ENCODE measurements at places on chromosomes 11 and 22.

DNA sequence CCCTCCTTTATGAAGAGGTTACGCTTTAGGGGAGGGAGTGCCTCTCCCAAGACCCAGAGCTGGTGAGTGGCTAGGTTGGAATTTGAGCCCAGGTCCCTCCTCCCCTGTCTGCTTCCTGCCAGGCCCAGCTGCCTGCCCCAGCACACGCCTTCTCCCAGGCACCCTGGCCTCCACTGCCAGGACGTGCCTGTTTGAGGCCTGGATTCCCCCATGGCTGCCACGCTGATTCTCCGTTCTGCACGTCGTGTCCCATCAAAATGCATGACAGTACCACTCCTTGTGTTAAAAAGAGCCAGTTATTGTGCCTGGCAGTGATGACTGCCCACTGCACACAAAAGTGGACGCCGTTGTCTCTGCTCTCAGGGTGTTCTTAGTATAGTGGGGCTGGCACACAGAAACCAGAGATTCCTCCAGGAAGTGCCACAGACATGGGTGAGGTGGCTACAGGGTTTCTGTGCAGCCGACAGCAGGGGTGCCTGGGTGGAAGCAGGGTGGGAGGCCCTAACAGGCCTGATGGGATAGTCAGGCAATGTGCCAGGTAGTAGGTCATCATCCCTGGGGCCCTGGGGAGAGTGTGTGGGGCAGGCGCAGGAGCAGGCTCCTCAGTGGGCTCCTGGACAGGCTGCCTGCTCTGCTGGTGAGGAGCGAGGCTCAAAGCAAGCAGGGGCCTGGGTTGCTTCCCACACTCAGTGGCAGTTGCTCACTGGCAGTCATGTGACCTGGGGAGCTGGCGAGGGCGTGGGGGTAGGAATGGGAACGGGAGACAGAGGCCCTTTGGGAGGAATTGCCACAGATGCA is 24.2 kb downstream of the MED15 start:
- DNase-seq: peak; percentile 73

DNA sequence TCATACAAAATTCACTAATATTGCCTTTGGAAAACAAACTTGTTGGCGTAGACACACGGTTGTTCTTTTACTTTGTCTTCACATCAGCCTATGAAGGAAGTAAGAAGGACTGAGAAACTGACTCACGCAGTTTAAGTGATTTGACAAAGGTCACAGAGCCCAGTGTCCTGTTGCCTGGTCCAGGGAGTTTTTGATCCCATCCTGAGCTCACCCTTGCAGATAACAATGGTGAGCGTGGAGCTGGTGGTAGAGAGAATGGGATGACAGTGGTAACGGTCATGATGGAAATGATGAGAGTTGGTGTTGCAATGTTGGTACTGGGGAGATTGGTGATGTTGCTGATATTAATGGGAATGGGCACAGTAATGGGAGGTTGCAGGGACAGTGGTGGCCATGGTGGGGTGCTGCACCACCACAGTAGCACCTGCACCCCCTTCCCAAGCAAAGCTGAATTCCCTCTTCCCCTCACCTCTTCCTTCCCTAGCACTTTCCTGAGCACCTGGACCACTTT is 22.0 kb downstream of the CREB3L1 start:
- DNase-seq: no peak

GRCh38 chr22:38071421-38072321 is 12.3 kb downstream of the SLC16A8 start:
- DNase-seq: no peak

- DNase-seq: no peak
Measured at GRCh38 chr11:19244621-19245020, 3.9 kb upstream of the E2F8 start.

GRCh38 chr22:20117633-20118299 is 740 bp upstream of the TRMT2A start:
- no peak for DNase-seq

- no peak for DNase-seq
Measured at GRCh38 chr22:19770349-19771220, 10.0 kb downstream of the TBX1 start.

DNA sequence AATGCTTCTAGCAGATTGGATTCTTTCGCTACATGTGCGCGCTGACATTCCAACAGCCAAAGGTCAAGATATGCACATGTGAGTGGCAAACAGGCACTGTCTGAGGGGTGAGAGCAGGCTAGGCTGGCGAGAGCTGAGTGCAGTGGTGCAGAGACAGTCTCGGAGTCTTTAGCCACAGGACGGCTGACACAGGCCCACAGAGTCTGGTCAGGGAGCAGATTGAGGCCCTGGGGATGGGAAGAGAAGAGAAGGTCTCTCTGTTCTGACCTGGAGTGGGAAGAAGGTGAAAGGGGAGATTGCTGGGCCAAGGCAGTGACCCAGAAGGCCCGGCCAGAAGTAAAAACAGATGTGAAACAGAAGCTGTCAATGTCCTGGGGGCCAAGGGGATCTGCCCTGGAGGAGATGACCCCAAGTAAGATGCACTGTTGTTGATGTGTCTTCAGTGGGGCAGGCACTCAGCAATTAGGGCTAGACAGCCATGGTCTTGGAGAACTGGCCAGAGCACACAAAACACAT is 197.8 kb downstream of the ETS1 start:
- no peak for DNase-seq

GRCh38 chr22:26267856-26268255 is 98.6 kb downstream of the SEZ6L start:
- no peak for DNase-seq

- peak; percentile 81 for DNase-seq
Measured at GRCh38 chr22:45212306-45212709, 28.4 kb downstream of the KIAA0930 start.

DNA sequence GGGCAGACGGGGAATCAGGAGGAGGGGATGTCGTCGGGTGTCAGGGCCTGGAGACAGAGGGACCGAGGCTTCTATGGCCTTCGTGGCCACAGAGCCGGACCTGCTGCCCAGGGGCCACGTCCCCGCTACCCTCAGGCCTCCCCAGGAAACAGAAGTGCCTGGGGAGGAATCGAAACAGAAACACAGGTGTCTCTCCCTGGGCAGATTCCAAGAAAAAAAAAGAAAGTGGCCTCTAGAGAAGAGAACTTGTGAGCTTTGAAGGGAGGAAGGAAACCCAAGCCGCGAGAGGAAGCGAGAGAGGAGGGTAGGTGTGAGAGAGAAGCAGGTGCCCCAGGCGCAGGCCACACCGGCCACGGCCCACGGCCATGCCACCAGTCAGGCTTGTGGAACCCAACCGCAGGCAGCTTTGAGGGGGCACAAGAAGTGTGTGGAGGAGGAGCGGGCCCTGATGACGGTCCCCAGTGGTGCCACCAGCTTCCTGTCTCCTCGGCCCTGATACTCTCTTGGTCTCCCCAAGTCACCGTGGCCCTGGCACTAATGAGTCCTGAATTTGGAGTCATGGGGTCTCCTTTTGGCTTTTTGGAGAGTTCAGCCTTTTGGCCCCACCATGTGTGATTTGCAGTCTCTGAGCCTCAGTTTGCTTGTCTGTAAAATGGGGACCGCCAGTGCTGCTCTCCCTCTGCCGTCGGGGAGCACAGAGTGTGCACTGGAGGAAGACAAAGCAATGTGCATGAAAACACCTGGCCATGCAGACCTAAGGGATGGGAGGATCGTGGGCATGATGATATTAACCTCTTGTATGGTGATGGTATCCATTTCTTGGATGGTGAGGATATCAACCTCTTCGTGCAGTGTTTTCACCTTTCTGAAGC is 25.2 kb downstream of the LIF start:
- DNase-seq: no peak

DNA sequence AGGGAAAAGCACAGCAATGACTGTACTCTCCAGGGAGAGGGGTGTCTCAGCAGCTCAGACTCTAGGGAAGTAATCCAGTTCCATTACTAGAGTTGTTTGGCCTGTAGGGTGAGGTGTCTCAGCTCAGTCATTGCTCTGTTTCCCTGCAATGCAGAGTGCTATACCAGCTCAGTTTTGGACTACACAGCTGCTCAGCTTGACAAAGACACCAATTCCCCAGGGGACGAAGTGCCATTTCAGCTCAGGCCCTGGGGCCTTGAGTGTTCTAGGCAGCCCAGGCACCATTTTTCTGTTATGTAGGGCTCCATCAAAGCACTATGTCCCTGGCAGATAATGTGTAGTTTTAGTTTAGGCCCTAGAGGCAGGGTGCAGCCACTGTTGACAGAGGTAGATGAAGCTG is 18.2 kb downstream of the CALCB start:
- no peak for DNase-seq

DNA sequence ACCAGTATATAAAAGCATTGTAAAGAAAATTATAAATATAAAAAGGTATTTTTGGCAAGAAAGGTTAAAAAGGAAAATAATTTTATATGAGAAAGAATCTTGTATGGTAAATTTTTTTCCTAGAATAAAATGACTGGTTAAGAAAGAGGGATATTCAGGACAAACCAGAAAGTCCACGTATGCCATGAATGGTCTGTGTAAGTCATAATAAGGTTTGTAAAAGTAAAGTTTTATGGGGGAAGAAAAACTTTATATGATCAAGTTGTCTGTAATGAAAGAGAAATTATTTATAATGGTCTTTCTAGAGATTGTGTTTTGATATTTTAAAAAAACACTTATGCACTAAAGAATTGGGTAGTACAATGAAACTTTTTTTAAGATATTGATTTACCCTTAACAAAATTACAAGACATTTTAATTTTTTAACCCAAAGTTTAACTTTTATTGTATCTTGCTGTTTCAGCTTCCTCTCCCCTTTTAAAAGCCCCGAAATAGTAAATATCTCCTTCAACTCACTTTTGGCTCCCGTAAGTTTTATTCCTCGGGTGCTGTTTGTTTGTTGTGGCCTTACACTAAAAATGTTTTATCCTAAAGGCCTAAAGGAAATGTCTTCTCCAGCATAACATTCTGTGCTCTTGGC is 47.7 kb downstream of the AMOTL1 start:
- DNase-seq: no peak

- DNase-seq: no peak
Measured at GRCh38 chr11:22807855-22808570, 21.6 kb downstream of the SVIP start.

All from sciatic nerve (tissue), 2 donors.